NCI-H146 (cell line): ENCODE measurements at places on chromosomes 2 and 18.

DNA sequence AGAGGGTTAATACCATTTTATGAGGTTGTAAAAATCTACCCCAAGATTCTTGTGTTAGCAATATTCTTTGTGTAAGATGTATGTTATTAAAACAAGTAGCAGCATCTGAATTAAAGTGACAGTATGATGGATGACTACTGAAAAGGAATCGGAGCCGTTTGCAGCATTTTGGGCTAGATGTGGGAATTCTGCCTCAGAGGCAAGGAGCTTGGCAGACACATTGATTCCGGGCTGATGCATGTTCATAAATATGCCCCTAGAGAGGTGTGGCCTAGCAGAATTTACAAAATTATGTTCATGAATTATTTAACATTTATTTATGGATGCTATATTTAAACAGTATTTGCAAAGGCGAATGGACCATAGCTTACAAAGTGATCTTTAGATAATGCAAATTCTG, 389.0 kb upstream of the ETAA1 start:
- no peak for DNase-seq

GRCh38 chr2:242098445-242099128, 229.1 kb downstream of the RTP5 start:
- no peak for DNase-seq

DNA sequence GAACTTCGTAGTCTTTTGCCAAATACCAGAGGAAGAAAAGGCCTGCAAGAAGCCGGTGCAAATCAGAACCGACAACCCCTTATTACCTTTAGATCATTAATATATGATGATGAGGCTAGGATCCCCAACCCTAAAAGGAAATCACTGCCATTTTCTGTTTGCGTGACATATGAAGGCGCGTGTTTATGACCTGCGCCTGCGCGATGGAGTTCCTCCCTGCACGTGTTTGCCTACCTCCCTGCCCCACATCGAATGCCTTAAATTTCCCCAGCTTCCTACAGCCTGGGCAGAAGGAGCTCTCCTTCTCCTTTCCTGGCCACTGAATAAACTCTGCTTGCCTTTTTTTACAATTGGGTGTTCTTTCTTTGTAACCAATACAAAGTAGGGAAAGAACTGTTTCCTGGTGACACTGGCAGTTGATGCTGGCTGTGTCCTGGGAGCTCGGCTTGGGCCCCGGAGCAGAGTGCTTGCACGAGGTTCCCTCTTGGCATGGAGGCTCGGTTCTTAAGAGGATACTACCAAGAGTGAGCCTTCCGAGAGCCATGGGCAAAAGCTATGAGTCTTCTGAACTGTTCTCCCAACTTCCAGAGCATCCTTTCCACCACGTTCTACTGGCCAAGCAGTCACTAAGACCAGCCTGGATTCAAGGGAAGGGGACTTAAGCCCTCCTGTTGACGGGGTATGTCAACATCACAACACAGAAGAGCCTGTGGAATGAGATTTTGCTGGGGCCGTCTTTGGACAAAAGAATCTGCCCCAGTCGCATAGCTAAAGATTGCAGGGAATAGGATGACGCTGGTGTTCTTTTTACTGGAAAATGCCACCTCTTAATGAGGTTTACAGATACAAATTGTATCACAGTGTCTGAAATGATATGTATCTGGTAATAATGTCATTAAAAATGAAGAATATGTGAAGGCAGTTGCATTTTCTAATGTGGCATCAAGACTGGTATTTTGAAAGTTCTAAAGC, 179.8 kb downstream of the SH3BP4 start:
- DNase-seq = no peak

GRCh38 chr2:39595116-39595515, 70.6 kb upstream of the TMEM178A start:
- no peak for DNase-seq

GRCh38 chr2:109677835-109678580, 63.8 kb downstream of the SOWAHC start:
- DNase-seq = no peak

- DNase-seq = peak; percentile 24
Measured at GRCh38 chr18:37514953-37515352, 50.6 kb downstream of the CELF4 start.

- peak; percentile 61 for DNase-seq
Measured at GRCh38 chr2:111068435-111069058, 52.2 kb upstream of the BCL2L11 start.

GRCh38 chr18:1075322-1075721, 170.7 kb downstream of the ADCYAP1 start:
- DNase-seq = peak; percentile 97

GRCh38 chr2:197237291-197238042, 73.1 kb downstream of the ANKRD44 start:
- DNase-seq = no peak

DNA sequence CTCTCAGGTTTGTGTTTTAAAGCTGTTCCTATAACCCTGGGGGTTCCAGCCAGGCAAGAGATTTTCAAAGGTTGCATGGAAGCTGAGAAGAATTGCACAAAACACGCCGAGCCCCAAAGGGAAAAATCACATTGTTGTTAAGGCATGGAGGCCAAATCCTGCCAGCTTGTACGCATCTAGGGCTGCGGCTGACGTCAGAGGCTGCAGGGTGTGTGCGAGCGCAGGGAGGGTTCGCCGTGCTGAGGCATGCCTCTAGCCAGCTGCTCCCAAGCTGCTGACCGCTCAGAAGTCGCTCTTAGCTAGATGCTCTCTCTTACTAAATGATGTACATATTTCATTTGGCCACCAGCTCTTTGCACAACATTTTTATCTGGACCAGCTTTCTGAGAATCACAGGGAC, 191.8 kb downstream of the LPIN1 start:
- peak; percentile 3 for DNase-seq

GRCh38 chr2:101770726-101771125, 73.2 kb downstream of the MAP4K4 start:
- DNase-seq = peak; percentile 59
